ENCODE measurements at places on chromosomes 3 and 15. TPM values are rescaled to one million over a fixed set of nuclear protein-coding genes. Genes with fewer than 3 reads are reported as not detected.

The CCR9 gene
- not detected for total RNA-seq

The TASOR gene
- 45.9 TPM for total RNA-seq

The IL17RD gene
- 1.8 TPM for total RNA-seq

The MEIS2 gene
- total RNA-seq: 4.9 TPM

The MME gene
- total RNA-seq: 3.8 TPM

The LMAN1L gene
- not detected for total RNA-seq

The FAM240A gene
- not detected for total RNA-seq

The GUCA1C gene
- not detected for total RNA-seq

The RASL12 gene
- total RNA-seq: not detected

The GOLGA8H gene
- total RNA-seq: 0.60 TPM

The C3orf62 gene
- total RNA-seq: 0.80 TPM

The MED12L gene
- 0.07 TPM for total RNA-seq

The ARHGAP31 gene
- total RNA-seq: 36.2 TPM

The ZNF80 gene
- total RNA-seq: not detected

The STRA6 gene
- 0.10 TPM for total RNA-seq

The MELTF gene
- 1.9 TPM for total RNA-seq

The HIGD1A gene
- 121 TPM for total RNA-seq

The FOXL2NB gene
- not detected for total RNA-seq

The SCAANT1 gene
- total RNA-seq: not detected

The POMGNT2 gene
- total RNA-seq: 12.9 TPM

The PCSK6 gene
- 4.3 TPM for total RNA-seq

The CIB1 gene
- total RNA-seq: 34.0 TPM

The LINGO1 gene
- under 0.01 TPM for total RNA-seq

The ATP2B2 gene
- not detected for total RNA-seq

The UROC1 gene
- not detected for total RNA-seq

The NR1I2 gene
- 0.05 TPM for total RNA-seq

The GABRB3 gene
- total RNA-seq: not detected

The SGO1 gene
- total RNA-seq: 11.8 TPM

The GXYLT2 gene
- 0.64 TPM for total RNA-seq

The ATP10A gene
- not detected for total RNA-seq

The IP6K1 gene
- total RNA-seq: 36.9 TPM

Data from mammary microvascular endothelial cell (primary cell).